ENCODE measurements at places on chromosomes 6 and 20.
A peak's percentile ranks its signal among the peaks of the same experiment; 100 is the strongest.

GRCh38 chr6:90216072-90216977 lies 80.3 kb downstream of the BACH2 start:
- DNase-seq: no peak

DNA sequence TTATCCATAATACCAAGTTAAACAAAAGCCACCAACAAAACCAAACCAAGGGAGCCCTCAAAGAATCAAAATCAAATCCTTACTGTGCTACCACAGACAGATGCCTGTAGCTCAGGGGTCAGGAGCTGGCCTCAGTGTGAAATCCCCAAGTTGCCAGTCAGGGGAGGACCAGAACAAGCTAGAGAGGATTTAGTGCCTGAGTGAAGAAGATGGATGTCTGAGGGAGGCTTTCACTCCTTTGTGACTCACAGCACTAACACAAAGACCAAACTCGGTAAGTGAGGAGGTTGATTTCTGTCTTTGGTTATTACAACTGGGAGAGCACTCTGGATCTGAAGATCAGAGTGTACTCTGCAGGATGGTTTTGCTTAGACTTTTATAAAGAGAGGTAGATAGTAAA lies 189.9 kb upstream of the ZNF184 start:
- DNase-seq: no peak

- peak; percentile 46 for DNase-seq
These were observed 6.1 kb upstream of the PKIG start for GRCh38 chr20:44576297-44576696.

DNA sequence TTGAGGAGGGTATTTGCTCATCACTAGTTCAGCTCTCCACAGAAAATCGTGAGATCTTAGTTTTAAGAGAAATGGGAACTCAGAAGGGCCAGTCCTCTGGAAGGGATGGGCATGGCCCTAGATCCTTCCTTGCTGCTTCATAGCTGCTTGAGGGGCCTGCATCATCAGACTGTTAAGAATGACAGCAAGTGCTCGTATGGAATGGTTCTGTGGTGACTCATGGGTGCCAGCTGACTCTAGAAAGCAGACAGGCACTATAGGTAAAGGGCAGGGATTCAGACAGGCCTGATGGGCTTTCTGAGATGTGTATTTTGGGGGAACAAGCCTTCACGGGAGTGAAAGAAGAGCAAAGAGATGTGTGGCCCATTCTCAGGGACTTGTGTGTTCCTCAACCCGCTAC lies 90.8 kb downstream of the MYLK4 start:
- no peak for DNase-seq

DNA sequence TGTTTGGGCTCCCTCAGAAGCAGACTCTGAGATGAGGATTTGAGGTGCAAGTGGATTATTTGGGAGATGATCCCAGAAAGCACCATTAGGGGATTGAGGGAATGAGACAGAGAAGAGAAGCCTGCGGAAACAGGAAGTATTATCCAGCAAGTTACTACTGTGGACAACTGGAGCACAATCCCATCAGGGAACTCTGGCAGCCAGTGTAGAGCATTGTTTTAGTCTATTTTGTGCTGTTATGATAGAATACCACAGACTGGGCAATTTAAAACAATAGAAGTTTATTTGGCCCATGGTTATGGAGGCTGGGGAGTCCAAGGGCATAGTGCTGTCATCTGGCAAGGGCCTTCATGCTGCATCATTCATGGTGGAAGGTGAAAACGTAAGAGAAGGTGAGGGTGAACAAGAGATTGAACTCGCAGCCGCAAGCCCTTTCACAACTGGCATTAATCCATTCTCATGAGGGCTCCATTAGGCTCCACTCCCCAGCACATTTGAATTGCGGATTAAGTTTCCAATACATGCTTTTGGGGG lies 43.5 kb upstream of the SLC9A8 start:
- DNase-seq: no peak

- DNase-seq: no peak
These were observed 7.3 kb downstream of the THEMIS start for GRCh38 chr6:127893541-127893940.

- DNase-seq: no peak
These were observed 364.2 kb downstream of the TFAP2B start for GRCh38 chr6:51182827-51183226.

DNA sequence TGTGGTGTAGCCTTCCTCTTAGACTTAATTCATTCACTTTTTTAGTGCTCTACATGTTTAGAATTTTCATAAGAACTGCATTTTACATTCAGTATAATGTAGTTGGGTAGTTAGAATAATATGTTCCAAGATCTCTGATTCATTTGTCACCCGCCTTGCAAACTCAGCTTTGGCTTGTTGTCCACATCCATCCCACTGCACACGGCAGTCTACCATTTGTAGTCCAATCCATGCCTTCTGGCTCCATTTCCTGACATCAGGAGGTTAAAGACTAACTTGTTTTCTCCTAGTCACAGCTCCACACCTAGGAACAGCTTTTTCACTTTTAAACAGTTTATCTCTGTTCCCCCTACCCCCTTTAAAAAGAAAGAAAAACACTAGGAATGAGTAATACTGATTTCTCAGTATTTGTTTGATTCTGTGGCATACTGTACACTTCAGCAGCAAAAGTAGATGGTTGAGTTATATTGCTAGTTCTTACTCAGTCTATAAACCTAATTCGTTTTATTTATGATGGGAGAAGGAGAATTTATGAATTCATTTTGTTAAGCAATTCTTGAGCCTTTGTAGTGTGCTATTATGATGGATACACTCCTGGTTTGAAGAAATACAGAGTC lies 180.9 kb downstream of the ARID1B start:
- no peak for DNase-seq

- DNase-seq: no peak
These were observed 2.7 kb upstream of the PDRG1 start for GRCh38 chr20:31954500-31954899.

DNA sequence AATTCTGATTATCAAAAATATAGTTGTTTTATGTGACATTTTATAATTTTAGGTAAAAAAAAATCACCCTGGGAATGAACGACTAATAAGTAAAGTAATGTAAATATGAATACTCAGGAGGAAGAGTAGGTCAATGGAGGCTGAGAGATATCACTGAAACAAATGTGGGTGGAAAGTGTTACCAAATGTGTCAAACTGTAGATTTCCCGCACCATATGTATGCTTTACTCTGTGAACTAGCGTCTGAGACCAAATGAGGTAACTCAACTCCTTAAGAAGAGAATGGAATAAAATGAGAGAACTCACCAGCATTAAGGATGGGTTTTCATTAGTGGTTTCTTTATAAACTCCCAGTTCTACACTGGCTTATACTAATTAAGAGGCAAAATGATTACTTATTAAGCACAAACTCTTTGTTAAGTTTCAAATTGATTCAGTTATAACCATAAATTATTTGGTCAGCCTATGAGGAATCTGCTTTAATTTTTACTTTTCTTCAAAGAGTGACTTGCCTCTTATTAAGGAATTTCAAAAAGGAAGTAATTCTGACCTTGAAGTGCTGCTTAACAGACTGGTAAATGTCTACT lies 784.7 kb upstream of the GJE1 start:
- no peak for DNase-seq

GRCh38 chr6:23952245-23952644 lies 173.8 kb upstream of the NRSN1 start:
- no peak for DNase-seq

DNA sequence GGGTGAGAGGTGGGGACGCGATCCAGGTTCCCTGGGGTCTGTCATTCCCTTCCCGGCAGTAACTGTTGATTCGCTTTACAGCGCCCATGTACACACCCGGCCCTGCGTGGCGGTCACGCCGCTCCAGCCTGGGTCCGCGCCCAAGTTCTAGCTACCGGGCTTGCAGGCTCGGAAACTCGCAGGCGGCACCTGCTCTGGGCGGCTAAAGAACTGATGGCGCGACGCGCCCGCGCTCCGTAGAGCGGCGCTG lies 1.4 kb upstream of the POU3F2 start:
- no peak for DNase-seq

DNA sequence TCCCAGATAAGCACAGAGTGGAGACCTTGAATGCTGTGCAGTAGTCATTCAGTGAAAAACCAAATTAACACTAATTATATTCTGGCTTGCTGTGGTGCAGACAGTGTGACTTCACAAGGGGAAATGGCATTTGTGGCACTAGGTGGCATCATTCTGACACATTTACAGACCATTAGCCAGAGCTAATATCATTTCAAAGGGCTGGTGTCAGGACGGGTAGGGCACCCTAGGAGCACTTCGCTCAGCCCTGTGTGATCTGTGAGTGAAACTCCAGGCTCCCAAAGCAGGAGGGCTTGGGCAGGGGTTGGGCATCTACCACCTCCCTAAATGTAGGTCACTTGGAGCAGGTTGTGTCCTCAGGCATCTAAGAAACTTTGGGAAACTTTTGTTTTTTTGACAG lies 555.8 kb downstream of the PKHD1 start:
- no peak for DNase-seq

GRCh38 chr6:26089272-26089671 lies 2.0 kb downstream of the HFE start:
- DNase-seq: no peak

- no peak for DNase-seq
These were observed 2.8 kb upstream of the SLPI start for GRCh38 chr20:45257161-45257560.

- no peak for DNase-seq
These were observed 339.6 kb downstream of the ARHGAP18 start for GRCh38 chr6:129370268-129370916.

- no peak for DNase-seq
These were observed 50.2 kb upstream of the SIRPG start for GRCh38 chr20:1707588-1708449.

DNA sequence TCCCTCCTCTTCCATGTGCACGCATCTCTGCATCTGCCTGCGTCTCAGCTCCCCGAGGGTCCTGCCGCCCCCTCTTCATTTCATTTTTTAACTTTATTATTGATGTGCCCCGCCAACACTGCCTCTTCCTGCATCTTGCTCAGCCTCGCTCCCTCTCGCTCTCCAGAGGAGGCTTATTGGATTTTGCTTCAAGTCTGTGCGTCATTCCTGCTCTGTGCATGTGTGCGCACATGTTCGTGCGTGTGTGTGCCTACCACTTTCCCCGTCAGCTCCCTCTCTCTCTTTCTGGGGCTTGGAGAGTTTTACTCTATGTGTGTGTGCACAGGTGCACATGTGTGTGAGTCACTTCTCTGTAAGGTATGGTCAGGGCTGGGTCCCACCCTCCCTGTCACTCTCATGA lies 71.8 kb upstream of the NNAT start:
- no peak for DNase-seq

DNA sequence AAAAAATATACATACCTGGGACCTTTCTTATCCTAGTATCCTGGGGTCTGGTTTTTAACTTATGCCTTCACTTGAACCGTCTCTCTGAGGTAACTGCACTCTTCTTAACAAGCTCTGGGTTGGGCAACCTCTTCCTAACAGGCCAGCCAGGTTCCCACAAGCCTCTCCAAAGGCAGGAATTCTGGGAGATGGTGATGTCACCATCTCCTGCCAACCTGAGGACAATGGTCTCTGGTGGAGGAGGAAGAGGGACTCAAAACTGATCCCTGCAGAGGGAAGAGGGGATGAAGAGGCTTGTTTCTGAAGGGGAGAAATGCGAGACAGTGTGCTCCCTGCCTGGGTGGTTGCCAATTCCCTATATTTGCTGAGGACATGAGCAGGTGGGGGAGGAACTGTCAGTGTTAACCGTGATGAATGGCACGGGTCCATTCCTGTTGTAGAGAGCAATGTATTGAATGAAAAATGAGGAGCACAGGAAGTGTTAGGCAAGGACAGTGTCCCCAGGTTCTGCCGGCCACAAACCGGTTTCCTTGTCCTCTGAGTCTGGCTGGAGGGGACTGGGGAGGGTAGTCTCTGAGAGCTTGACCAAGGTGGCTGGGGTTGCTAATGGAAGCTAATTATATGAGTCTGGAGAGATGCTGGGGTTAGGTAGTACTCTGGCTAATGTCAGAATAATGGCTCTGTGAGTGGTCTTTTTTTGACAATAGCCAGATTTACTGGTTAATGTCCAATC lies 95.5 kb downstream of the KCNB1 start:
- DNase-seq: no peak

DNA sequence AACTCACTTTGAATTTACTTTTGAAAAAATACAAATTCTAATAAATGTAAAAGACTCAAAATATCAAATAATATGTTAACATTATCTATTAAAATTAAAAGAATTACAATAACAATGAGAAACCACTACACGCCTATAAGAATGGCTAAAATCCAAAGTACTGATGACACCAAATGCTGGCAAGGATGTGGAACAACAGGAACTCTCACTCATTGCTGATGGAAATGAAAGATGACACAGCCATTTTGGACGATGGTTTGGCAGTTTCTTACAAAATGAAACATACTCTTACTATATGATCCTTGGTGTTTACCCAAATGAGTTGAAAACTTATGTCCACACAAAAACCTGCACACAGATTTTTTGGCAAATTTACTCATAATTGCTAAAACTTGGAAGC lies 15.6 kb upstream of the STX11 start:
- DNase-seq: no peak

DNA sequence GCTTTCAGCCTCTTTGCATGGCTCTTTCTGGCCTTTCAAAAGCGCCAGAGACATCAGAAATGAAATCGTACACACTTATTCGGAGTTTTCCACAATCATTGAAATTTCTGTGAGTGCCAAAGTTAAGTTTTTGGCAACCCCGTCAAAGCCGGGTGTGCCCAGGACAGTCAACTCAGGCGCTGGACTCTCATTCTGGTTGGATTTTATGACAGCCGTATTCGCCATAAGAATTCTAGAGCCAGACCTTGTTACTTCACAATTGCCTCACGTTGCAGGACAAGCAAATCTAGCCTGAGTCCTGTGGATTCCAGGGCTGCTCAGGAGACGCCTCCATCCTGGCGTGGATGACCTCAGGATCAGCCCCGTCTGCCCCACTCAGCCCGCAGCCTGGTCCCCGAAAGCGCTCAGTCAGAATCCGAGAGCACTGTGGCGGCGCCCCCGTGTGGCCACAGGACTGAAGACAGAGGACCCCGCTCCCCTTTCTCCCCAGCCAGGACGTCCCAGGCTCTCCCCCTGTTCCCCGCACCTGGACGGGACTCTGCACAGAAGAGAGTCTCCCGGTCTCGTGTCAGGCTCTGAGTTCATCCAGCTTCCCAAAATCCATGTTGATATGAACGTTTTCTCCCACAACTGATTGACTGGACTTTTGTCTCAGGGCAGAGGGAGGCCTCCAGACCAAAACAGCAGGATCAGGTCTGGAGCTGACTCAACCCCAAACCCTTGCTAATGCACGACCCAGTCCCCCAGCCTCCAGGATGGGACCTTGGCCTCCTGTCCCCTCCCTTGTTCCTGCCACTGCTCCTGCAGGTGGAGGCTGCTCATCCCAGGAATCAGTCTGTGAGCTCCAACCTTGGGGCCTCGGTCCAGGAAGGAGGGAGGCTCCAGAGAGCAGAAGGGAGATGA lies 38.2 kb downstream of the MICA start:
- peak; percentile 68 for DNase-seq

GRCh38 chr6:41588111-41588510 lies 41.9 kb downstream of the FOXP4 start:
- no peak for DNase-seq

GRCh38 chr20:31666258-31667042 lies 28.7 kb downstream of the COX4I2 start:
- peak; percentile 88 for DNase-seq

- no peak for DNase-seq
These were observed 19.5 kb downstream of the PTGIS start for GRCh38 chr20:49548371-49548947.

All from COLO829 (cell line).